ENCODE measurements at places on chromosomes 16 and 17.

DNA sequence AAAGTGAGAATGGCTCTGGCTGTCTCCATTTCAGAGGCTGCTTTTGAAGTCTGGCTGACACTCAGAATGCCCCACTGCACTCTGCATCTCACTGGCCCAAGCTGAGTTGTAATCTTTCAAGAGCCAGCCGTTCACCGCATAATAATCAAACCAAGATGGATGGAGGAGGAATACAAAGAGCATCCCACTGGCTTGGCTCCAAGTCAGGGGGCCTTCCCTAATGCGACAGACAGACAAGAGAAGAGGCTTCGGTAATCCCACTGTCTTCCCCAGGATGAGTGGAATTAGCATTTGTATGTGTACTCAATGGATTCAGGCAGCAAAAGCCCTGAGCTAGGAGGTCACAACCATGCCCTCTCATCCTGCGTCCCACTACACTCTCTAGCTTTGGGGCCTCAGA, 68.0 kb downstream of the CBLN1 start:
- H3K4me3 ChIP-seq: no peak overlapping the region
- no peak overlapping the region for H3K27ac ChIP-seq
- peaks cover 3% of the 10 kb centered on the region for H3K27me3 ChIP-seq
- H3K4me1 ChIP-seq: no peaks in the 10 kb centered on the region
- no peaks in the 10 kb centered on the region for H3K36me3 ChIP-seq

- peak overlapping the region; percentile 98 for H3K27ac ChIP-seq
- H3K36me3 ChIP-seq: peaks cover 9% of the 10 kb centered on the region
- H3K27me3 ChIP-seq: no peaks in the 10 kb centered on the region
- peaks cover 32% of the 10 kb centered on the region for H3K4me1 ChIP-seq
- peak overlapping the region; percentile 99 for H3K4me3 ChIP-seq
Measured at GRCh38 chr17:81508639-81509206, 3.9 kb downstream of the ACTG1 start.

GRCh38 chr17:40515011-40515410, 13.6 kb upstream of the TNS4 start:
- no peaks in the 10 kb centered on the region for H3K36me3 ChIP-seq
- no peak for DNase-seq
- H3K4me1 ChIP-seq: peaks cover 69% of the 10 kb centered on the region
- H3K27me3 ChIP-seq: no peaks in the 10 kb centered on the region
- H3K27ac ChIP-seq: no peak overlapping the region

DNA sequence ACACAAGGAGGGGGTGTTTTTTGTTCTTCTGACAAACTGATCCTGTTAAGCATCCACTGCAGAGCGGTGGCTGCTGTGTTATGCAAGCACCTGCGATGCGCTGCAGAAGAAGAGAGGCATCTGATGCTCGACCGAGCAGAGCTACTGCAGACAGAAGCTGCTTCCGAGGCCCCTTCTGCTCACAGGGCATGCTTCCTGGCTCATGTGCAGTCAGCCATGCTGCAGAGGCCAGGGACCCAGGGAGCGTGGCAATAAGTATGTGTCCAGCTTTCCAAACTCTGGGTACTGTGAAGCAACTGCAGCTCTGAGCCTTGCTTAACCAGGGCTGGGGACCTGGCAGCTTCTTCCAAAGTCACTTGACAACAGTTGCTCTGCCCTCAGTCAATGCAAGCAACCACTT, 448.6 kb upstream of the RBFOX1 start:
- no peak for DNase-seq
- H3K4me1 ChIP-seq: no peaks in the 10 kb centered on the region
- H3K27me3 ChIP-seq: no peaks in the 10 kb centered on the region
- no peak overlapping the region for H3K4me3 ChIP-seq
- no peaks in the 10 kb centered on the region for H3K36me3 ChIP-seq
- H3K27ac ChIP-seq: no peak overlapping the region

DNA sequence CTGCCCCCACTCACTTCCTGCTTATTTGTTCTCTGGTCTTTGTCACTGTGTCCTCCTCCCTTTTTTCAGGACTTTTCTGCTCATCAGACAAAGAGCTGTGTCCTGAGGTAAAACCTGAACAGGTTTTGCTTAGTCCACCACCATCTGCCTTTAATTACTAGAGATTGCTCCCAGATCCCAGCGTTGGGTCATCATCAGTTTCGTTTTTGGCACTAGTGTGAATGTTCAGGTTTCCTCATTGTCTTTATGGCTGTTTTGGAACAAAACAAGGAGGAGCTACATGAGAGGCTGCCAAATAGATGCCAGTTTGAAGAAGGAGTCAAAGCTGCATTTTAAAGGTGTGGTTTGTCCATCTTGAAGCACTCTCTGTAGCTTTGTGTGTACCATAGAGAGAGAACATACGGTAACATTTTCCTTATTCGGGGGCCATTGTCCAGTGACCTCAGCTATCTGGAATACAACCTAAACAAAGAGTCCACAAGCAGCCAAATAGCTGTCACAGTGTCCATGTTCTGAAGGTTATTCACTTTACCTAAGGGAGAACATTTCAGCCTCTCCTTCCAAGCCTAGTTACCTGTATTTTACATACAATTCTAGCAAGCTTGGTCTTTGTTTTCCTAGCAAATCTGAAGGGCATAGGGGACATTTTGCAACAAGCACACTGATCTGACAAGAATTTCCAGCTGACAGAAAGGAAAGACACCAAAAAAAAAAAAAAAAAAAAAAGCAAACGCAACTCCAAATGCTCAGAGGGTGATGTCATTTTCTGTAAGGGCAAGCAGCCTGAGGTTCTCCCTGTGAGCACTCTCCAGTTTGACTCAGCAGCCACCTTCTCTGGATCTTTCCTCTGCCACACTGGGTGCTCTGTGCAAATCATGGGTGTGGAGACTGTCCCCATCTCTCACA, 196.1 kb downstream of the NTN1 start:
- H3K27ac ChIP-seq: peak overlapping the region; percentile 90
- no peaks in the 10 kb centered on the region for H3K27me3 ChIP-seq
- peaks cover 17% of the 10 kb centered on the region for H3K4me1 ChIP-seq
- DNase-seq: no peak
- H3K36me3 ChIP-seq: no peaks in the 10 kb centered on the region

DNA sequence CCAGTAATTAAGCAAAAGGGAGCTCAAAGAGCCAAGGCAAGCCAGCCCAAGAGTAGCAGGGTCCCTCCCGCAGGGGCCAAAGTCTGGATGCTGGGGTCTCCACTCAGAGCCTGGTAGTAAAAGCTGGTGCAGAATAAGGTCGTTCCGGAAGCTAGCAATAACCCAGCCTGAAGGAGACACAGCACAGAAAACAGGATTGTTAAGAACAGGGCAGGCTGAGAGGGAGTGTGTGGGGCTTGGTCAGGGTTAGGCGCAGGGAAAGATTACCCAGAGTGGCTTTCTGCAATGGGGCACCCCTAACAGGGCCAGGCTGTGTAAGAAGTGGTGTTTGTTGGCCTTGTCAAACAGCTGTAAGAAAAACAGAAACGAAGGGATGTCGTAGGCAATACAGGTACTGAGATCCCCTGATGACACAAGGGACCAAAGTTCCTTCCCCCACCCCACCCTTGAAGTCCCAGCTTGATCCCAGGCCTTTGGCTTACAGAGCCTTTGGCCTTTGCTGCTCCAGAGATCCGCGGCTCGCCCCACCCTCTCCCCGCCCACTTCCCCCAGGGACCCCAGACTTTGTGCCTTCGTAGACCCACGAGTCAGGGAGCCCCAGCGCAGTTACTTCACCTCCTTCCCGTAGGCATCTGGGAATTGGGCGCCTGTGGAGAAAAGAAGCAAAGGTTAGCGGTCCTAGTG, 712 bp downstream of the TMEM256 start:
- peak overlapping the region; percentile 98 for H3K27ac ChIP-seq
- H3K4me3 ChIP-seq: peak overlapping the region; percentile 87
- no peaks in the 10 kb centered on the region for H3K27me3 ChIP-seq
- H3K36me3 ChIP-seq: no peaks in the 10 kb centered on the region
- H3K4me1 ChIP-seq: peaks cover 34% of the 10 kb centered on the region

- no peaks in the 10 kb centered on the region for H3K4me1 ChIP-seq
- DNase-seq: no peak
- H3K4me3 ChIP-seq: no peak overlapping the region
- H3K36me3 ChIP-seq: no peaks in the 10 kb centered on the region
Measured at GRCh38 chr17:50847566-50847965, 12.2 kb downstream of the WFIKKN2 start.

GRCh38 chr17:41421116-41421515, 3.3 kb downstream of the KRT37 start:
- no peaks in the 10 kb centered on the region for H3K36me3 ChIP-seq
- peaks cover 63% of the 10 kb centered on the region for H3K4me1 ChIP-seq
- no peaks in the 10 kb centered on the region for H3K27me3 ChIP-seq
- H3K27ac ChIP-seq: peak overlapping the region; percentile 62
- no peak for DNase-seq
- H3K4me3 ChIP-seq: no peak overlapping the region

- H3K36me3 ChIP-seq: no peaks in the 10 kb centered on the region
- peaks cover 42% of the 10 kb centered on the region for H3K4me1 ChIP-seq
- no peaks in the 10 kb centered on the region for H3K27me3 ChIP-seq
- no peak overlapping the region for H3K4me3 ChIP-seq
- DNase-seq: no peak
Measured at GRCh38 chr17:64343071-64343774, 47.4 kb downstream of the PECAM1 start.

- H3K4me3 ChIP-seq: no peak overlapping the region
- no peak overlapping the region for H3K27ac ChIP-seq
- no peaks in the 10 kb centered on the region for H3K4me1 ChIP-seq
- H3K27me3 ChIP-seq: no peaks in the 10 kb centered on the region
- no peak for DNase-seq
- no peaks in the 10 kb centered on the region for H3K36me3 ChIP-seq
Measured at GRCh38 chr17:66850692-66851091, 15.8 kb downstream of the CACNG5 start.

GRCh38 chr16:54875443-54875842, 55.2 kb upstream of the IRX5 start:
- H3K27ac ChIP-seq: no peak overlapping the region
- H3K4me3 ChIP-seq: no peak overlapping the region
- no peaks in the 10 kb centered on the region for H3K27me3 ChIP-seq
- no peaks in the 10 kb centered on the region for H3K36me3 ChIP-seq
- no peaks in the 10 kb centered on the region for H3K4me1 ChIP-seq
- DNase-seq: no peak

- no peaks in the 10 kb centered on the region for H3K27me3 ChIP-seq
- H3K4me1 ChIP-seq: peaks cover 20% of the 10 kb centered on the region
- DNase-seq: no peak
- peak overlapping the region; percentile 76 for H3K27ac ChIP-seq
Measured at GRCh38 chr17:35345926-35346771, 27.3 kb downstream of the SLFN11 start.

- H3K36me3 ChIP-seq: no peaks in the 10 kb centered on the region
- no peaks in the 10 kb centered on the region for H3K4me1 ChIP-seq
- H3K4me3 ChIP-seq: no peak overlapping the region
- no peaks in the 10 kb centered on the region for H3K27me3 ChIP-seq
- no peak for DNase-seq
- no peak overlapping the region for H3K27ac ChIP-seq
Measured at GRCh38 chr17:62111562-62112171, 46.6 kb upstream of the MED13 start.

- peaks cover 23% of the 10 kb centered on the region for H3K4me1 ChIP-seq
- H3K27me3 ChIP-seq: no peaks in the 10 kb centered on the region
- no peak overlapping the region for H3K4me3 ChIP-seq
- no peaks in the 10 kb centered on the region for H3K36me3 ChIP-seq
Measured at GRCh38 chr17:9209781-9210370, 188.6 kb downstream of the NTN1 start.

GRCh38 chr16:57133886-57134285, 41.5 kb downstream of the CPNE2 start:
- H3K27me3 ChIP-seq: no peaks in the 10 kb centered on the region
- H3K4me1 ChIP-seq: peaks cover 10% of the 10 kb centered on the region
- H3K27ac ChIP-seq: no peak overlapping the region
- H3K4me3 ChIP-seq: no peak overlapping the region
- no peaks in the 10 kb centered on the region for H3K36me3 ChIP-seq

DNA sequence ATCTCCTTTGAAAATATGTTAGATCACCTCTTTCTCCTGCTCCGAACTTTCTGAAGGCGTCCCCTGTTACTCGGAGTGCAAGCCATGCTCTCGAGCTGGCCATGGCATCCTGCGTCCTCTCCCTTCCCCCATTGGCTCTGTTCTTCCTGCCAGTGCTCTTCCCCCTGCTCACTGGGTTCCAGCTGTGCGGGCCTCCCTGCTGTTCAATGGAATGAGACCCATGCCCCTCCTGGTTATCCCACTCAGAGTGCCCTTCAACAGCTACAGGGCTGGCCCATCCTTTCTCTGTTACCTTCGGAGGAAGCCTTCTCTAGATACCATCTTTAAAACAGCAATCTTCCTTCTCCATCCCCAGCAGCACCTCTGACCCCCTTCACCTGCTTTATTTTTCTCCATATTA, 504.3 kb downstream of the MAF start:
- DNase-seq: no peak
- H3K27ac ChIP-seq: no peak overlapping the region

DNA sequence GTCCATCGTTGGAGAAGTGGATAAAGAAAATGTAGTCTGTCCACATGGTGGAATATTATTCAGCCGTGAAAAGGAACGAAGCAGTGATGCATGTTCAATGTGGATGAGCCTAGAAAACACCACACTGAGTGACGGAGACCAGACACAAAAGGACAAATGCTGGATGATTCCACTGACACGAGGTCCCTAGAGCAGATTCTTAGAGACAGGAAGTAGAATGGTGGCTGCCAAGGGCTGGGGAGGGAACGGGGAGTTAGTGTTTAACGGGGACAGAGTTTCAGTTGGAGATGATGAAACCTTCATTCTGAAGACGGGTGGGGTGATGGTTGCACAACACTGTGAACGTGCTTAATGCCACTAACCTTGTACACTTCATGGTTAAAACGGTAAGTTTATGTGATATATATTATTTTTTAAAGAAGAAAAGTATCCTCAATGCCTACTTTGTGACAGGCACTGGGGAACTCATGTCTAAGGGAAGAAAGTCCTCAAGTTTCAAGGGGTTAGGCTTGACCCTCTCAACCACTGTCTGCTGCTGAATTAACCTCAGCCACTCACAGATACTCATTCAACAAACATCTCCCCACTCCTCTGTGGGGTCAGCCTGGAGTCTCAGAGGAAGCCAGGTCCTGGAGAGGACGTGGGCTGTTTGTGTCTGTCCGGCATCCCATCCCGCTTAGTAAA, 17.6 kb downstream of the C16orf74 start:
- no peak for DNase-seq
- H3K27ac ChIP-seq: no peak overlapping the region
- H3K4me3 ChIP-seq: no peak overlapping the region
- no peaks in the 10 kb centered on the region for H3K27me3 ChIP-seq
- H3K4me1 ChIP-seq: no peaks in the 10 kb centered on the region
- H3K36me3 ChIP-seq: no peaks in the 10 kb centered on the region

DNA sequence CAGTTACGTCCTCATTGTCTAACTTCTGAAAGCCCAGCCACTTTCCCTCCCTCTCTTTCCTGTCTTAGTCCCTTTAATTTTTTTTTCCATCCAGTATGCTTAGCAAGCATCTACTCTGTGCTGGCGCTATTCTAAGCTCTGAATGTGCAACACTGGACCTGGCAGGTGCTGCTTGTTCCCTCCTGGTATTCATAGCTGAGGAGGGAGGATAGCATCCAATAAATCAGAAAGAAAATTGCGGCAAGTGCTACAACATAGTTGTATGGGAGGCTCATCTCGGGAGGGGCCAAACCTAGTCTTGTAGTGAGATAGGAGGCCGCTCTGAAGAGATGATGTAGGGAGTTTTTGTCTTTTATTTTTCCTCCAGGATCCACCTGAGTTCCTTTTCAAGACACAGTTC, 457.3 kb upstream of the HSBP1 start:
- no peak overlapping the region for H3K4me3 ChIP-seq
- H3K27ac ChIP-seq: no peak overlapping the region
- DNase-seq: no peak
- no peaks in the 10 kb centered on the region for H3K36me3 ChIP-seq
- no peaks in the 10 kb centered on the region for H3K4me1 ChIP-seq
- H3K27me3 ChIP-seq: no peaks in the 10 kb centered on the region

GRCh38 chr17:20151174-20151573, 142.0 kb downstream of the SPECC1 start:
- no peak for DNase-seq
- no peaks in the 10 kb centered on the region for H3K27me3 ChIP-seq
- H3K4me1 ChIP-seq: peaks cover 2% of the 10 kb centered on the region
- no peak overlapping the region for H3K27ac ChIP-seq

Measured in vagina (tissue), 2 donors.